ENCODE measurements at places on chromosomes 5 and 9. TPM values are rescaled to one million over a fixed set of nuclear protein-coding genes. Genes with fewer than 3 reads are reported as not detected.
A peak's percentile ranks its signal among the peaks of the same experiment; 100 is the strongest.

- no peak for DNase-seq
Measured at GRCh38 chr5:32254881-32255539, 57.7 kb downstream of the MTMR12 start.

Gene PCDHGA9
- 5.6 TPM for total RNA-seq

- no peak for DNase-seq
Measured at GRCh38 chr9:3331801-3332200, 194.0 kb downstream of the RFX3 start.

Gene LTC4S
- 20.3 TPM for total RNA-seq

Gene CCNO
- total RNA-seq: 0.24 TPM

GRCh38 chr5:179504600-179505396 is 45.6 kb upstream of the RUFY1 start:
- peak; percentile 36 for DNase-seq

GRCh38 chr5:8523501-8523900 is 654.6 kb downstream of the MTRR start:
- DNase-seq: no peak

Gene TNFSF8
- 2.9 TPM for total RNA-seq

GRCh38 chr9:120916991-120917880 is 9.4 kb downstream of the TRAF1 start:
- DNase-seq: no peak

DNA sequence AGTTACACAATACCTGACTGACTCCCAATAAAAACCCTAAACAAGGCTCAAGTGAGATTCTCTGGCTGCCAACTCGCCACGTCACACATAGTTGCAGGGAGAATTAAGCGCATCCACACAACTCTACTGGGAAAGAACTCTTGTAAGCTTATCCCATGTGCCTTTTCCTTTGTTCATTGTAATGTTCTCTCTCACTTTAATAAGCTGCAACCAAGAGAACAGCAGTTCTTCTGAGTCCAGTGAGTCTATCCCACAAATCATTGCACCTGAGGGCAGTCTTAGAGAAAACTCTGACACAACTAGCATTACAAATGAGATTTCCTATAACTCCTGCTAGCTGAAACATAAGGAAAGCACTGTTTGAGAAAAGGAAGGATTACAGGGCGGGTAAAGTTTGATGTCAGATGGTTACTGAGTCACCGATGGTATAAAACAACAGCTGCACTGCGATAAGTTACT is 27.4 kb downstream of the CENPK start:
- DNase-seq: no peak

Gene PTGR1
- 30.9 TPM for total RNA-seq

DNA sequence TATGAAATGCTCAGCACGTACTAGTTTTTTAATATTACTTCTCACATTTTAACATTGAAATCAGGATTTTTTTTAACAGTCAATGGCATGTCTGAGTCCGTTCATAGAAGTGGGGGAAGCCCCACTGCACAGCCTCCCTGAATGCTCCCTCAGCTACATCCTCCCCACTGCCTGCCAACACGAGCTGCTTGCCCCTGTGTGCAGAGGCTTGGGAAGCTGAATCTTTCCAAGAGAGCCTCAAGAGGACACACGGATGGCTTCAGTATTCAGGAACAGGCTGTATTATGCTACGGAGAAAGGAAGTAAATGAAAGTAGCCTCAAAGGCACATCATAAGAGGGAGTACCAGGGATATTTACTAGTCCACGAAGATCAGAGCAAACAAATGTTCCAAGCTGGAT is 248.7 kb downstream of the SPOCK1 start:
- no peak for DNase-seq

Gene HMGXB3
- 24.2 TPM for total RNA-seq

DNA sequence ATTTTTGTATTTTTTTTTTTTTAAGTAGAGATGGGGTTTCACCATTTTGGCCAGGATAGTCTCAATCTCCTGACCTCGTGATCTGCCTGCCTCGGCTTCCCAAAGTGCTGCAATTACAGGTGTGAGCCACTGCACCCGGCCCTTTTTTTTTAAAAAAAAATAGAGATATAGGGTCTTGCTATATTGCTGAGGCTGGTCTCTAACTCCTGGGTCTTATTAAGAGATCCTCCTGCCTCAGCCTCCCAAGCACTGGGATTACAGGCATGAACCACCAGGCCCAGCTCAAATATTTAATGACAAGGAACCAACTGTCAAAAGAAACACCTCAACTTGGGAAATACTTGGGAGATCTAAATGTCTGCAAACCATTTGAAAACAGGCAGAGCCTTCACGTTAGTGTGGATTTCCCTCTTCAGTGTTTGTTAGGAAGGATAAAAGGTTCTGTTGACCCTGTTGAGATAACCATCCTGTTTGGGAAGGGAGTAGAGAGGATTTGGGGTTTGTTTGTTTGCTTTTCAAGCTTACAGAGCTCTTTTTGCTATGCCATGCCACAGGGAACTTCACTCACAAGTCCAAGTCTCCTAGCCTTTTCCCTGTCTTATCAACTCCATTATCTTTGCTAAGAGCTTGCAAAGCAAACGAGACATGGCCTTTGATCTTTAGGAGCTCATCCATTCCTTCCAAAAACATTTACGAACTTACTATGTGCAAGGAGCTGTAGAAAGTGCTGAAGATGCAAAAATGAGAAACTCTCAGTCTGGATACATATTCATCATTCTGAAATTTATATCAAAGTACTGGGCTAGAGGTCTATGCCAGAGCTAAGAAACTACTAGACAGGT is 7.5 kb downstream of the FAXDC2 start:
- DNase-seq: no peak

DNA sequence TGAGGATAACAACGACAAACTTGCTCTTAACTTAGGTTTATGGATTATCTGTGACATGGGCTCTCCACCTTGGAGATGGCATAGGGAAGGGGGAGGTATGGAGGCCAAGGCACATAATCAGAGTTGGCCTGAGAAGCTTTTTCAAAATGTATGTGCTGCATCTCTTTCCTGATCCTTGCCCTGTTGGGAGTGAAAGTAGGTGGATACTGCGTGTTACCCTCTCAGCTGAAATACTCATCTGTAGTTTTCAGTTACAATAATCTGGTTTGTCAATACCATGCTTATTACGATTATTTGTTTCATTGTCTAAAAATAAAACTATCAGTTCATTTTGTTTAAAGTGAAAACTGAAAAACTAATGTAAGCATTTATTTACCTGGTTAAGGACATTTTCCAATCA is 86.7 kb downstream of the SLC44A1 start:
- DNase-seq: no peak

Gene DMRT2
- total RNA-seq: 0.24 TPM

Gene IL6ST
- 359 TPM for total RNA-seq

Measured in posterior vena cava (tissue), 2 donors.